ENCODE measurements at places on chromosomes 6 and 20.

GRCh38 chr20:24389686-24390085 is 79.7 kb upstream of the SYNDIG1 start:
- H3K27ac ChIP-seq, result no peak overlapping the region
- no peaks in the 10 kb centered on the region for H3K36me3 ChIP-seq
- H3K27me3 ChIP-seq, result no peaks in the 10 kb centered on the region
- no peaks in the 10 kb centered on the region for H3K4me1 ChIP-seq
- H3K4me3 ChIP-seq, result no peak overlapping the region

DNA sequence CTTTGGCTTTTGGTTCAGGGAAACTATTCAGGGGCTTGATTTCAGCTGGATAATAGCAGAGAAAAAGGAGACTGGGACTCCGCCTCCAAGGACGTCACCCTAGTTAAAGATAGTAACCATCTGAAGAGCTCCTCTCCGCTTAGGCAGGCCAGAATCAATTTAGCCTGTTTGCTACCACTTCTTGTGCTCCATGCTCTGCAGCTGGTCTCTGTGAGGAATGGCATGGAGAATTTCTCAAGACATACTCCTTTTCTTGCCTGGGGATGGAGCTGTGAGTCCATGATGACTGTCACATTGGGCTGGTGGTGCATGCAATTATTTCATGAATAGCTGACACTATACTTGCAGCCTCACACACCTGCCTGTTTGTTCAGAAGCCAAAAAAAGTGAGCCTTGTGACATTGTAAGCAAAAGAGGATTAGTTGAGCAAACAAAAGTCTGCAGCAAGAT is 61.4 kb downstream of the TXLNB start:
- no peak overlapping the region for H3K27ac ChIP-seq
- no peak for DNase-seq

DNA sequence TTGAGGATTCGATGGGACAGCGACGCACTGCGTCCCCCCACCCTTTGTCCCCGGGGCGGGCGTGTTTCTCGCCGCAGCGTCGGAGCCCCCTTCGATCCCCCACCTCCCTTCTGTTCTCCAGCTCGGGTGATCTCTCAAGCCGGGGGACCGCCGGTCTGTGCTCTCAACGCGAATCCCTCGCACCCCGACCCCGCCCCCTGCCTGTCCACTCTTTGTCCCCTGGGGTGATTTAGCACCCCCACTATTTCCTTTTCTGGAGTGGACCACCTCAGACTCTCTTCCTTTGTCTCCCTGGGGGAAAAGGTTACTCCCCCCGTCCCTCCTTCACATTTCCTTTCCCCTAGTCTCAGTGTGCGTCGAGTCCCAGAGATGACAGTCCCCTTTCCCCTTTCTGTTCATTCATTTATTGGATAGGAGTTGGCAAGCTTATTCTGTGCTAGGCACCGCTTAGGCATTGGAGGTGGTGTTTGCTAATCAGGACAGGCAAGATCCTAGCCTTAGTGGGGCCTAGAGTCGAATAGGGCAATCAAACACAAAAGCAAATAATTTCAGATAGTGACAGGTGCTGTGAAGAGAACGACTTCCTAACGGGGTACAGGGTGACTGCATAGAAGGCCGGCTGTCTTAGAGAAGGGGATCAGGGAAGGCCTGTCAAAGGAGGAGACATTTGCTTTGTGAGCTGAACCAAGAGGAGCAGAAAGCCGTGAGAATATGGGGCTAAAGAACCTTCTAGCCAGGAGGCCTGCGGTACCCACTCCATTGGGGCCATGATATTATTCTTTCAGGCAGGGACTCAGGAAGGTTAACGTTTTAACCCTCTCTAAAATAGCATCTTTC is 741 bp downstream of the PTPN1 start:
- H3K27ac ChIP-seq, result peak overlapping the region; percentile 80
- H3K4me3 ChIP-seq, result peak overlapping the region; percentile 86
- H3K36me3 ChIP-seq, result no peaks in the 10 kb centered on the region
- no peak for DNase-seq

GRCh38 chr20:42721923-42722322 is 467.8 kb downstream of the PTPRT start:
- no peak for DNase-seq
- H3K4me1 ChIP-seq, result no peaks in the 10 kb centered on the region
- H3K27me3 ChIP-seq, result no peaks in the 10 kb centered on the region
- no peaks in the 10 kb centered on the region for H3K36me3 ChIP-seq
- H3K27ac ChIP-seq, result no peak overlapping the region
- no peak overlapping the region for H3K4me3 ChIP-seq

Measured in heart left ventricle (tissue), 16 donors.